ENCODE measurements at places on chromosomes 7 and 10.

DNA sequence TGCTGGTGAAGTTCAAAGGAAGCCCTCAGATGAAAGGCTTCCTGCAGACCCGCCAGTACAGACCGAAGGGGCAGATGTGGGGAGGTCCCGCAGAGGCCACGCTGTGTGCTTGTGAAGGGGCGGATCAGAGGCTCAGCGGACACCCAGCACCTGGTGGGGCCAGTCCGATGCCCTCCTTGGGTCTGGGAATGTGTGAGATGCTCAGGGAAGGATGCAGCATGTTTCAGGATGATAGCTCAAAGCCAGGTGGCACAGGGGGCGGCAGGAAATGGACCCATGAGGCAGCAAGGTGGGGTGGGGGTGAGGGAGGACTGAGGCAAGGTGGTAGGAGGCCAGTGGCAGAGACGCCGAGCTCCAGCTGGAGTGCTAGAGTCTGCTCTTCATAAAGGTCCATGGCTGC lies 27.9 kb upstream of the HSPA12A start:
- DNase-seq = no peak

- DNase-seq = no peak
Observed at GRCh38 chr7:25557930-25558329, 329.6 kb upstream of the NPVF start.

- DNase-seq = no peak
Observed at GRCh38 chr10:92961638-92962037, 99.0 kb upstream of the CYP26C1 start.

- DNase-seq = peak; percentile 93
Observed at GRCh38 chr7:36372156-36372555, 17.5 kb upstream of the ANLN start.

DNA sequence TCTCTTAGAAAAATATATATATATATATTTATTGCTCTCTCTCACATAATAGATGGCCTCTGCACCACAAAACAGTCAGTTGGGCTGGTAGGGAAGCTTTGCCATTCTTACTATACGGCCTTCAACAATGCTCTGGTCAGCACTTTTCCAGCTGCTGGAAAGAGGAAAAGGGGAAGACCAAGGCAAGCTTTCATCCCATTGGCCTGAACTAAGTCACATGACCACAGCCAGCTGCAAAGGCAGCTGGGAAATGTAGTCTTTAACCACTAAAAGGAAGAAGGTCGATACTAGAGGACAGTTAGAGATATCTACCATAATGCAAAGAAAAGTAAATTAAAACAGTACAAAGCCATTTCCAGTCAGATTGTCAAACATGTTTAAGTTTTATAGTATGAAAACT lies 58.4 kb upstream of the MACROH2A2 start:
- peak; percentile 30 for DNase-seq

GRCh38 chr10:109931163-109931562 lies 7.9 kb upstream of the XPNPEP1 start:
- DNase-seq = no peak

GRCh38 chr7:79272066-79272669 lies 181.3 kb downstream of the MAGI2 start:
- peak; percentile 36 for DNase-seq

GRCh38 chr10:71845410-71846405 lies 5.3 kb downstream of the PSAP start:
- DNase-seq = peak; percentile 46

- DNase-seq = no peak
Observed at GRCh38 chr7:139948167-139948566, 114.6 kb downstream of the PARP12 start.

- no peak for DNase-seq
Observed at GRCh38 chr10:118986815-118987790, 42.4 kb upstream of the NANOS1 start.

GRCh38 chr10:47145290-47145934 lies 154.6 kb upstream of the GDF10 start:
- DNase-seq = no peak

DNA sequence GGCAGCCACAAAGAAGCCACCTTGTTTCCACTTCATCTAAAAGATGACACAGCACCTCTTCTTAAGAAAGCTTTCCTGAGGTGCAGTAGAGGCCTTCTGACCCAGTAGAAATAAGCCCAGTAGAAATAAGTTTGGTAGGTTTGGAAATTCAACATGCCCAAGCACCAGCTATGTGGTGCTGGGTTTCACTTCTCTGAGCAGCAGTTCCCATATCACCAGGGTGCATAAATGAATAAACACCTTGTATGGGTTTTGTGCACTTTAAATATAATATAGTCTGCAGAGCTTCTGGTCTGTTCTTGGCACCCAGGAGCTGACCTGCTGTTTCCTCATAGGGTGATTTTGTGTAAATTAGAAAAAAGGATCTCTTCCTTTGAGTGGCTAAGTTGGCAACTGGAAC lies 492.4 kb upstream of the SORCS1 start:
- no peak for DNase-seq

- DNase-seq = peak; percentile 59
Observed at GRCh38 chr7:44162785-44163395, 21.8 kb upstream of the MYL7 start.

- DNase-seq = no peak
Observed at GRCh38 chr7:158805414-158805813, 23.9 kb downstream of the ESYT2 start.

DNA sequence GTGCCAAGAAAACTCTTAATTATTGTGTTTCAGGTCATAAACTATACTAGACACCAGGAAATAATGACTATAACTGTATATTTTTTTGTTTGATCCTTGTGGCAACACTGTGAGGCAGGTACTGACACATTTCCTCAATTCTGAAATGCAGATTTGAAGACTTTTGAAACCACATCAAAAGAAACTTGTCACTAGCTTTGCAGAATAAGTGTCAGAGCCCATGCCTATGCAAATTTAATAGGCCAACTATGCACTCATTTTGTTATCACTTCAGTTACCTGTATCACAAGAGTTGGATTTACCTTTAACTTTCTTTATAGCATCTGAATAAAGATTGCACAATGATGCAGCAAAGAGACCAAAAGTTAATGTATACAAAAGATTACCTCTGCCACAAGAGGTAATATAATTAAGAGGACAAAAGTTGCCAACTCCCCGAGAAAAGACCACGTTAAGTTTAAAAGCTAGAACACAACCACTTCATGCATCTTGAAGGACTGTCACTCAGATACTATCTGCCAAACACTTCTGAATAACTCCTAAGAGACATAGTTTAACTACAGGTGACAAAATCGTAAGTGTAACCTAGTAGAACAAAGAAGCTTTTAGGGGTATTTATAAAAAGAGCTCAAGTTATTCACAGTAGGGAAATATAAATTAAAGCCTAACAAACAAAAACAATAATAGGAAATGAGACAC lies 80.5 kb downstream of the ELAPOR2 start:
- DNase-seq = no peak

- DNase-seq = no peak
Observed at GRCh38 chr7:33623267-33623666, 282.1 kb upstream of the BMPER start.

DNA sequence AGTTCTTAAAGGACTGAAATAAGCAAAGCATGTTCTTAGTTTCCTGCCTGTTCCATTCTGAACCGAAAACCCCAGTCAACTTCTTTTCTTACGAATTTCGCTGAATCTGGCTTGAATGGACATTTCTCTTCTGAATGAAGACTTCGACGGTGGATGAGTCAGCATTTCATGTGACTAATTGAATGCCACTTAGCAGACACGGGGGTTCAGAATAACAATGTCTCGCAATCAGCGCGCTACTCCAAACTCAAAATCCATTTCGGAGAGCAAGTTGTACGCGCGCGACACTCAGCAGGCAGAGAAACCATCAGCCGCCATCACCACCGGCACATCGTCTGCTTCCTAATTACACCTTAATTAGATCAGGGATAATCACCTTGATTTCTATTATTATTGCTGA lies 239.0 kb upstream of the KLF6 start:
- DNase-seq = no peak

DNA sequence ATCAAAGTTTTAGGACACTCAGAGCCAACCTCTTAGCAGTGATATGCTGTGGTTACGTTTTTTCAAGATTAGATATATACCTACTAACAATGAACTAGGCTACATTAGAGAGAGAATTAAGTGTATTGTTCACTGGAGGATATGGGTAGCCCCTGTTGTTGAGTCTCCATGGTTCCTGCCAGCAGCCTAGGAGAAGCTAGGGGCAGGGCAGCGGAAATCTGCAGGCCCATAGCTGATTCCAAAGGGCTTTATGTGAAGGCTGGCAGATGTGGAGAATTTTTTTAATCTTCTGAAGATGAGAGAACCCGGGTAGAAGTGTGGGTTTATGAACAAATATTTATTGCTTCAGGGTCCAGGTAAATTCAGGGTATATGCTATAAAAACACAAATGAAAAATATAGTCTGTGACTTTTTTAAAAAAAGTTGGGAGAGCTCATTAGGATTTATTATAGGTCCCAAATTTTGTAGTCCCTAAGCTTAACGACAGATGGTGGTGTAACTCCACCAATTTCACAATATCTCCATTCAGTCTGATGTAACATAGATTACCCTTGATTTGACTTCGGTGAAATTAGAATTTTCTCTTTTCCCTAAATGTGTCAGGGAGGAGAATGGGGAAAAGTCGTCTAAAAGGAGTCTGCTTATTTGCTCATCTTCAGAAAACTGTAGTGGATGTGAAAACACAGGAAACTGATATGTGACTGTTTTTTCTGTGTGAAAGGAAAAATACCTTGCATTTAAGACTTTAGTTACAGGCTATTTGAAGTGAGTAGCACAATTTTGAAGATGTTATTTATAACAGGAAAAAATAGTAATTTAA lies 163.0 kb upstream of the PPP1R3A start:
- DNase-seq = peak; percentile 17

GRCh38 chr7:27181795-27182275 lies 3.2 kb downstream of the HOXA11 start:
- no peak for DNase-seq

GRCh38 chr10:59060852-59061251 lies 115.6 kb upstream of the PHYHIPL start:
- DNase-seq = no peak

GRCh38 chr7:1458683-1459511 lies at the start of gene MICALL2:
TSS of gene MICALL2 (minus strand) at chr7:1459470. CDS start at chr7:1459326, 144 bp downstream.
- DNase-seq = peak; percentile 87

GRCh38 chr7:15332956-15333355 lies 228.9 kb downstream of the AGMO start:
- DNase-seq = no peak

DNA sequence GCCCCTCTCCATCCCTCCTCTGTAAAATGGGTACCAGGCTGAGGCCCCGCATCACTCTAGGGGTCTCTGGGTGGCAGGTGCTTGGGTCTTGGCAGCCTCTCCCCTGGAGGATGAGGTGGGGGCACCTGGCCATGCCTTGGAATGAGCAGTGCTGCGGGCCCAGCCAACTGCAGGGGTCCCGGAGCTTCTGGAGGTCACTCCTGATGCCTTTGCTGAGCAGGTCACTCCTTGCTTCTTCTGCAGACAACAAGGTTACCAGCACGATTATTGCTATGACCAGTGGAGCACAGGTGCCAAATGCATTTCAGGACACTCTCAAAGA lies 22.4 kb upstream of the ZNF488 start:
- no peak for DNase-seq

DNA sequence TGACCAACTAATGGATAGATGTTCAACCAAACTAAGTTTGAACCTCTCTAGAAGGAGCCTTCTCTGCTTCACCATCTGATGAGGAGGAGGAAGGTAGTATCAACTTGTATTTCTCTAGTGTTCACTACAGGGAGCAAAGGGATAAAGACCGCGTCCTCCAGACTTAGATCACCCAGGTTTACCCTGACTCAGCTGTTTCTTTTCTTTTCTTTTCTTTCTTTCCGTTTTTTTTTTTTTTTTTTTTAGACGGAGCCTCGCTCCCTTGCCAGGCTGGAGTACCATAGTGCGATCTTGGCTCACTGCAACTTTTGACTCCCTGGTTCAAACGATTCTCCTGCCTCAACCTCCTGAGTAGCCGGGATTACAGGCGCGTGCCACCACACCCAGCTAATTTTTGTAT lies 59.8 kb downstream of the C10orf105 start:
- no peak for DNase-seq

GRCh38 chr10:89296220-89296648 lies 5.6 kb upstream of the IFIT2 start:
- DNase-seq = no peak

- DNase-seq = no peak
Observed at GRCh38 chr10:91317541-91317940, 92.6 kb upstream of the HECTD2 start.

DNA sequence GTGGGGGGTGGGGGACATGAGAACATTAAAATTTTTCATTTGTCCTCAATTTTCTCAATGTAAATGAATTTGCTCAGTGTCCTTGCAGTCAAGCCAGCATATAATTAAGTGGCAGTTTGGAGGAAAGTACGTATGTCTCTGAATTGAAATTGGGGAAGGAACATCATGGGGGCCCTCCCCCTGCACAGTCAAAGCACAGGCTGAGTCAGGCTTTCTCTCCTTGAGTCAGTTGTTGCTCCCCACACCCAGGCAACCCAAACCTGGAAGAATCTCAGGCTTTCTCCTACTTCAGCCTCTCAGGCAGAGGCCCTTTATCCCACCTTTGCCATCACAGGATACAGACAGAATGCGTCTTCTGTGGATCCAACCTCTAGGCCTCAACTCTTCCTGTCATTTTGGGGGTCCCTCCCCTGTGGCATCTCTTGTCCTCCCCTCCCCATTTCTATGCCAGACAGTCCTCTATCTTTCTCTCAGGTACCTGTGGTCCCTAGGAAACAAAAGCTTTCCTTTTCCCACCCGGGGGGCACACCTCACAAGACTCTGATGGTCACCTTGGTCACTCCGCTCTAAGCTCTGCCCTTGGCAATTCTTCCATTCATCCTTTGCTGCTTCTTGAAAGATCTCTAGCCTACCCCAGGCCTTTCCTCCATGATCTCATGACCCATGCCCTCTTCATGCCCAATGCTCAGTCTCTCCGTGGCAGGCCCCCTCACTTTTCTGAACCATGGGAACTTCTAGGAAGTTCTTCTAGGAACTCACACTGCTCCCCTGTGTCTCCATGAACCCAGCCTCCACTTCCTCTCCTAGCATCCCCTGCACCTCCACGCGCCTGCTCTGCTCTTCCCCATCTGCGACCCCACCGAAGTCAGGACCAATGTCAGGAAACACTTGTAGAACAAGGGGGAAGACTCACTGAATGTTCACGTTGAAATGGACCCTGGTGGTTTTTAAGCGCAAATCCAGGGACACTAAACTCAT lies 40.4 kb downstream of the CREB3L2 start:
- peak; percentile 36 for DNase-seq

DNA sequence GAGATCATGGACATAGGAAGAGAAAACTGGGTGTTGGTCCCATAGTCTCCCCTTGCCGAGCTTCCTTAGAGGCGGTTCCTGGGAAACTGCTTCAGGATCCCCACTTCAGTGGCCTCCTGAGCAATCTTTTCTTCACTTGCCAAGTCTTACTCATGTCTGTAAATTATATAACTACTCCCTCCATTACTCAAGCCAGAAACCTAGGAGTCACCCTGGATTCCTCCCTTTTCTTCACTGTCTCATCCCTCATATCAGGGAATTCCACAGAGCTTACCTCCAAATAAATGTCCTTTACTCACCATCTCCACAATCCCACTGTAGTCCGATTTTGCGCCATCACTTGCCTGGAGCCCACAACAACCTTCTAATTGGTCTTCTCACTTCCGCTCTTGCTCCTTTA lies 29.1 kb upstream of the TRUB1 start:
- peak; percentile 80 for DNase-seq

All from NCI-H226 (cell line).